Lower lobe of right lung (tissue), 2 donors: ENCODE measurements at places on chromosomes 5 and 9. TPM values are rescaled to one million over a fixed set of nuclear protein-coding genes. Genes with fewer than 3 reads are reported as not detected.

DNA sequence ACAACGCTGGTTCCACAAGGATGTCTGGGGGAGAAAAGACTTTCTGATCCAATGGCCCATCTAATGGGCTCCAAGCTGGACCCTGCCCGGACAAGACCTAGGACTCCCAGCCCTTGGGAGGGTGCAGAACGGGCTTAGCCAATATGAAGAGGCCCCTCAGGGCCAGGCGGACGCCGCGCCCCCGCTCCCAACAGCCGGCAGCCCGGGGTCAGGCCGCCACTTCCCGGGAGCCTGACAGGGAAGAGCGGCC lies 493 bp downstream of the P4HA2 start:
- DNase-seq = no peak

CTNND2 gene
- total RNA-seq = 6.0 TPM

CATSPER3 gene
- total RNA-seq = 0.68 TPM

- no peak for DNase-seq
These were observed 25.4 kb upstream of the SSBP2 start for GRCh38 chr5:81776258-81776657.

RFESD gene
- 1.7 TPM for total RNA-seq

- DNase-seq = no peak
These were observed 28.2 kb upstream of the RPL26L1 start for GRCh38 chr5:172931001-172931536.

DNA sequence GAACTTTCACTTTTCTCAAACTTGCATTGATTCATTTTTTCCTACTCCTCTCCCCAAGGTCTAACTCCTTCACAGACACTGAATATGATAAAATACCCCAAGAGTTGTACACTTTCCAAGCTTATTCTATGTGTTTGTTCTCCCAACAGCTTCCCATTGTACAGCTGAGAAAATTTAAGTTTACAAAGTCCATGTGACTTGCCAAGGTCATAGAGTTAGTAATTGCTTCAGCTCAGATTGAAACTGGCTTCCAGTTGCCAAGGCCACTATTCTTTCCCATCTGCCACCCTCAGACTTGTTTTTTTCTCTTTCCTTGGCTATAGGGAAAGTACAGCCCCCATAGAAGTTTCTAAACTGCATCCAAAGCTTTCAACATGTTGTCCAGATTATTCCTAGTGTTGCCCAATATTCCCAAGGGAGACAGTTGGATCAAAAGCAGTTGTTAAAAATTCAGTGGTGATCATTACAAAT lies 34.8 kb downstream of the TNFSF8 start:
- no peak for DNase-seq

DNA sequence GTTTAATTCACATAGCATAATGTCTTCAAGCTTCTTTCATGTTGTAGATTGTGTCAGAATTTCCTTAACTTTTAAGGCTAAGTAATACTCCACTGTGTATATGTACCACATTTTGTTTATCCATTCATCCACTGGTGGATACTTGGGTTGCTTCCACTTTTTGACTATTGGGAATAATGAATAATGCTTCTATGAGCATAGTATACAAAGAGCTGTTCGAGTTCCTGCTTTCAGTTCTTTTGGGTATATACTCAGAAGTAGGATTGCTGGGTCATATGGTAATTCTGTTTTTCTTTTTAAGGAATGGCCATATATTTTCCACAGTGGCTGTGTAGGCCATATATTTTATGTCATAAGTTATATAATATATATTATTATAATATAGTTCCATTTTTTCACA lies 3.6 kb upstream of the FAM120AOS start:
- DNase-seq = no peak

DNA sequence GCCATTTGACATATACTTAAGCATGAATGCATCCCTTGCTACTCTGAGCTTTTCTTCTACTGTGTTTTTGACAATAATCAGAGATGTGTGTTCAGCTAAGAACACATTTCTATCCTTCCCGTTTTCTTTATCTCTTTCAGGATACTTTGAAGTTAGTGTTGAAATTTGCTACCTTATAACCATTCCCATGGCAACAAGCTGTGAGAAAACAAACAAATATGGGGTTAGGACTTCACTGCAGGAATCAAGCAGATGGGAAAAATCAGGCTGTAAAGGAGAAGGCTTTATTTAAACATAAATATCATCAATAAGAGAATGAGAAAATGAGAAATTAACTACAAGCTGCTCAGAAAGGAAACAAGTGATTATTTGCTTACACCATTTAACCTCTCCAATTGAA lies 35.2 kb downstream of the ZCCHC9 start:
- no peak for DNase-seq

- no peak for DNase-seq
These were observed 37.9 kb upstream of the SH3PXD2B start for GRCh38 chr5:172492097-172492840.

GARIN3 gene
- total RNA-seq = not detected
